Suppressor macrophage treated with lipopolysaccharide for 1 hour (primary cell): ENCODE measurements at places on chromosomes 16 and 17.

DNA sequence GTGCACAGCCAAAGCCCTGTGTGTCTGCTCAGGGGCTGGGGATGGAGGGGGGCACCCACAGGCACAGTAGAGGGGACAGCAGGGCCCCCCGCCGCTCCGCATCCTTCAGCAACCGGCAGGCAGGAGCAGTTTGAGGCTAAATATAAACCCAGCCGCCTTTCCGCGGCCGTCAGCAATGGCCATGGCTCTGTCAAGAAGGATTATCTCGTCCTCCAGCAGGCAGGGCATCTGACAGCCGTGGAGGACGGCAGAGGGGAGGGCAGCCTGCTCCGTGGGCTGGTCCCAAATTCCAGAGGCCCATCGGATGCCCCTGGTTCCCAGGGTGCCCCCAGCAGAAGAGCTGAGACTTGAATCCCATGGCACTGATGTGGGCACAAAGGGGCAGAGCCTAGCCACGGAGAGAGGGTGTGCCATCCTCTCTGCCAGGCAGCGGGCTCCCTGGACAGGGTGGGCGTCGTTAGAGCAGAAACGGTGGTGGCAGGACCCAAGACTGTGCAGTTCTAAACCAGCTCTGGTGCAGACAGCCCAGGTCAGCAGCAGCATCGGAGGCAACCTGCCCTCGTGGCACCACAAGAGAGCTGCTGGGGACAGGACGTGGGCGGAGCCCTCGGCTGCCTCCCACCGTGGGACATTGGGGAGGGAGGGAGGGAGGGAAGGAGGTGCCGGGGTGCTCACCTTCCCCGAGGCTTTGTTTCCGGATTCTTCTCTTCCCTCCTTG, 198.8 kb upstream of the CIBAR2 start:
- no peak for DNase-seq

GRCh38 chr17:9999919-10000695, 95.0 kb upstream of the RCVRN start:
- DNase-seq: no peak

DNA sequence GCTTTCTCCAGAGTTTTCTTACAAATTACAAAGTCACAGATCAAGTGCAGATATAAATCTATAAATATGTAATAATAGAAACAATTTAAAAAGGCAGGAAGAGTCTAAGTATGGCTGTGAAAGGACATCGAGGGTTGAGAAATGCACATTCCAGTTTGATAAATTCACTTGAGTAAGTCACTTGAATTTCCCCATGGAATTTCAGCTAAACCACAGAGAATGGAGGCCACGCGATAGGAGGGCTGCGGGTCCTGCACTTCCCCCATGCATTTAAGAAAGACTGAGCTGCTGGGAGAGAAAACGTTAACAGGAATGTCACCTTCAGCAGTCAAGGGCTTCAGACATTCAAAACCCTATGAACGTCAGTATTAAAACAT, 6.1 kb upstream of the MXRA7 start:
- DNase-seq: no peak

DNA sequence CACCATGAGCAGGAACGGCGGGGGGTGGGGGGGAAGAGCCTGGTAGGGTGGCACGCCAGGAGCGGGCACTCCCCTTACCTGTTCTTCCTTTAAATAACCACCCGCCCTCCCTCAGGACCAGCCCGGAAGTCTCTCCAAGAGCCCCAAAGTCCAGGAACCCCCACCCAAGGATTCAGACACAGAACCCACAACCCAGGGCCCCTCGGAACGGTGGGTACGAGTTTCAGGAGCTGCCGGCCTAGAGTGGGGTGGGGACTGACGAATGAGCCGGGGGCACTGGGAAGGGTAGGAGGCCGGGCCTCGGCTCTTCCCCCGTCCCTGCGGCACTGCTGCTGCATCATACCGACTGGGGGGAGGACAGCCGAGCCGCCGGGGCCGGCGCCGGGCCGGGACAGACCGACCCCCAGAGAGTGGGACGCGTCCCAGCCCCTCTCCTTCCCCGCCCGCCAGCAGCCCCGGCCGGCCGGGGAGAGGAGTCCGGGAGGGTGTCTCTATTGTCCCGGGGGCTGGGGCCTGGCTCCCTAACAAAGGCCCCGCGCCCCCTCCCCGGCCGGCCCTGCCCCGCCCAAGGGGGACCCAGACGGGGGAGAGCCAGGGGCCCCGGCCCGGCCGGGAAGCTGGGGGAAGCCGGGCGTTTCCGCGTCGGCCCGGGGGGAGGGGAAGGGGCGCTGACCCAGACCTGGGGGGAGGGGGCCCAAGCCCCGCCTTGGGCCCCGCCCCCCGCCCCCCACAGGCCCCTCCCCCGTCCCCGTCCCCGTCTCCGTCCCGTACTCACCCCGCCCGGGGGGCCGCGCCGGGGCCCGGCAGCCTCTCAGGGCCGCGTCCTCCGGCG, 747 bp downstream of the ATXN7L3 start:
- peak; percentile 61 for DNase-seq

DNA sequence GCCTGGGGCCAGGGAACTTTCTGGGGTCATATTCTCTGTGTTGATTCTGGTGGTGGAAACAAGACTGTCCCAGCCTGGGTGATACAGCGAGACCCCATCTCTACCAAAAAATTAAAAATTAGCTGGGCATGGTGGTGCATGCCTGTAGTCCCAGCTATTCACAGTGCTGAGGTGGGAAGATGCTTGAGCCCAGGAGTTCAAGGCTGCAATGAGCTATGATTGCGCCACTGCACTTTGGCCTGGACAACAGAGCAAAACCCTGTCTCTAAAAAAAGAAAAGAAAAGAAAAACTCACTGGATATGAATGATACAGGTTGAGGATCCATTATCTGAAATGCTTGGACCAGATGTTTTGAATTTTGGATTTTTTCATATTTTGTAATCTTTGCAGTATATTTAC, 13.6 kb downstream of the SCGB1C2 start:
- no peak for DNase-seq

GRCh38 chr17:33964344-33964979, 290.6 kb upstream of the CCL2 start:
- peak; percentile 39 for DNase-seq

DNA sequence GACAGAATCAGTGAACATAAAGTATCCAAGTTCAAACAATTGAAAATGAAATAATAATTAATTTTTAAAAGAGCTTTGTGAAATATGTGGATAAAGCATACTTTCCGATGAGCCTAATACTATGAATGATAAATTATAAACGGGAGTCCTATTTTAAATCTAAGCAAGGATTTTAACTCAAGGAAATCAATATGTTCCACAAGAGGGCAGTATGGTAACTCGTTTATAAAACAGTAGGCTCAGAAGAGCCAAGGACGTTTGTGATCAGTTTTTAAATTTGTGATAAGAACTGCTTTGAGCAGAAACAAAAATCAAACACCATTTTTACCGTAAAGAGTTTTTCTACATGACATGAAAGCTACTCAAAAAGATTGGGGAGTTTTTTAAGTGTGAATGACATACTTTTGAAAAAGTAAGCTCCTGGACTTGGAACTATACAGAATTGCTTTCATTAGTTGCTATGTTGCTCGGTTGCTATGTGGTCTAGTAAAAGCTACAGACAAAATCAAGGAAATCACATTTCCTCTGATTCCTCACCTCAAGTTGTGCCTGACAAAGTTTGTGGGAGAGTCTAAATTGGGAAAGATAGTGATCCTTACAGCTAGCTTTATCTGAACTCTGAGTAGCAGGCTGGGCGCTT, 11.8 kb upstream of the TEKT1 start:
- peak; percentile 78 for DNase-seq

- DNase-seq: no peak
Observed at GRCh38 chr17:2068519-2069051, 13.7 kb downstream of the HIC1 start.

- no peak for DNase-seq
Observed at GRCh38 chr16:64469906-64470702, 651.8 kb downstream of the CDH11 start.

- DNase-seq: peak; percentile 33
Observed at GRCh38 chr17:78355701-78356100, 4.2 kb downstream of the SOCS3 start.

- peak; percentile 83 for DNase-seq
Observed at GRCh38 chr16:55703003-55704001, 47.5 kb downstream of the SLC6A2 start.

- DNase-seq: peak; percentile 95
Observed at GRCh38 chr17:31492880-31493655, 101.6 kb downstream of the RAB11FIP4 start.

DNA sequence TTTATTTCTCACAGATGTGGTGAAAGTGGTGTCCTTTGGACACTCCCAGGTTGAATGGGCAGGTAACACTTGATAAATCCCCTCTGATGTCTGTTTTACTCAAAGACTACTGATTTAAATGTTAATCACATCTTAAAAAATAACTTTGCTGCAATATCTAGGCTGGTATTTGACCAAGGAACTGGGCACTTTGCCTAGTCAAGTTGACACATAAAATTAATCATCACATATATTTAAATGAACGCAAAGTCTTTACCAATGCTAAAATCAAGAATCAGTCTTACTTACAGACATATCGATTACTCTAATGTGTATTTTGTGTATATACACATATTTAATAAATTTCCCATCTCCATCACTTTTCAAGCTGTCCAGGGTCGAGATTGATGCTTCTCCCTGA, 7.0 kb downstream of the MT2A start:
- DNase-seq: no peak

- no peak for DNase-seq
Observed at GRCh38 chr16:57041182-57042156, 50.9 kb upstream of the CPNE2 start.

GRCh38 chr16:50742576-50743200, 802 bp downstream of the CYLD start:
- DNase-seq: peak; percentile 54

- no peak for DNase-seq
Observed at GRCh38 chr16:82605863-82606620, 20.7 kb upstream of the CDH13 start.

GRCh38 chr17:80349151-80349651, 65.8 kb upstream of the ENDOV start:
- peak; percentile 39 for DNase-seq

GRCh38 chr16:4556112-4556511, at the start of gene C16orf96:
C16orf96 (plus strand) TSS chr16:4556340; CDS start chr16:4556490, 150 bp downstream.
- DNase-seq: no peak

- no peak for DNase-seq
Observed at GRCh38 chr17:57158795-57159194, 73.7 kb downstream of the AKAP1 start.

DNA sequence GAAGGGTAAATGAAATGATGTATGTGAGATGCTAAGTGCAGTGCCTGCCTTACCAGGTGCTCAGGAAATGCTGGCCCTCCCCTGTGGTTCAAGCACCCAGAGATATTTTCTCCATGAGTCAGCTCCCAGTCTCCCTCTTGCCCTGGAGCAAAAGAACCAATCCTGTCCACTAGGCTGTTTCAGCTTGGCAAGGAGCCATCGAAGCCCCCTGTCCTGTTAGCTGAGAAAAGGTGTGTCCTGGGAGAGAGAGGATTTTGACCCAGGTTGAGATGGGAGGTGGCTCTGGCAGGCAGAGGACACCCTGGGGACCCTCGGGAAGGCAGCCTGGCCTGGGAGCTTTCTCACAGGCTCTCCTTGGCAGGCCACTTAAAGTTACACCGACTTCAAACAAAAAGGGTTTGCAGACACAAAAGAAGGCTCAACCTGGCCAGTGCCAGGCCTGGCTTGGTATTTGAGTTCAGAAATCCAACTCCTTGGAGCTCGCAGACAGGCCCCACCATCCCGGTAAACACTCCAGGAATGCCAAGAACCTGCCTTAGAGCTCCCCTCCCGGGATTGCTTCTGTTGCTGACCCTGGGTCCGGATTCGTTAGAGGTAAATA, 29.6 kb downstream of the NTN1 start:
- DNase-seq: no peak

GRCh38 chr16:17369421-17370222, 101.1 kb downstream of the XYLT1 start:
- DNase-seq: peak; percentile 78
